ENCODE measurements at places on chromosomes 7 and 10. TPM values are rescaled to one million over a fixed set of nuclear protein-coding genes. Genes with fewer than 3 reads are reported as not detected.

DNA sequence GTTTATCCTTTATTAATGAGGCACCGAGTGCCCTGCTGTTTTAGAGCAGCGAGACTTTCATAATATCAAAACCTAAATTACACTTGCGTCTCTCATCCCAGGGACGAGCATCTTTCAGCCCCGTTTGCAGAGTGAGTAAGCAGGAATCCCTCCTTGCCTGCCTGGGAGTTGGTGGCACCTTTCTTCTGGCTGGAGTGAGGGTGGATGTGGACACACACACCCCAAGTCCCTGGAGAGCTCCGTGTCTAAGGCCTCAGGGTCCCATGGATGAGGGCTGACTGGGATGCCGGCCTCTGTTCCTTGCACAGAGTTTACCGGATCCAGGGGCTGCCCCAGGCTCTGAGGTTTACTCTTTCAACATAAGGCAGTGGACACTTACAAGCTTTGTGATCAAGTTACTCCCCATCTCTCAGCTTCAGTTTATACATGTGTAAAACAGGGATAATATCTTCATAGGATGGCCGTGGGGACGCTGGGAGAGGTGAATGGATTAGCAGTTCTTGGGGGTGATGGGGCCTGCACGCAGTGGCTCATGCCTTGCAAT is 24.5 kb downstream of the POLL start:
- DNase-seq = no peak

- no peak for DNase-seq
Observed at GRCh38 chr7:7385421-7385820, 150.3 kb downstream of the COL28A1 start.

DNA sequence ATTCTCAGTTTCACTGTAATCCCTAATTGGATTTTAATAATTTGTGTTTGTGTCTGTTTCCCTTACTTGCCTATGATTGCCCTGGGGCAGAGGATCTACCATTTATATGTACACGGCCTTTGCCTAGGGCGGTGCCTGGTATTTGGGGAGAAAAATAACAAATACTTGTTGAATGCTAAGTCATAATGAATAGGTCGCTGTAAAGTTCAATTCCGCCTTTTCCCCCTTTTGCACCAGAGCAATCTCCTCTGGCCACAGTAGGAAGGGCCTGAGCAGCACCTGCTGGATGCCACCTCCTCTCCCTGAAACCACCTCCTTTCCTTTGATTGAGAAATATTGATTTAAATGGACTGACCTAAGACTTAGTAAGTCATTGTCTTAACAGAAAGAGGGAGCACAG is 70.2 kb downstream of the RHOBTB1 start:
- peak; percentile 19 for DNase-seq

TMEM178B gene
- 4.4 TPM for polyA plus RNA-seq

UMAD1 gene
- 12.3 TPM for polyA plus RNA-seq

GRCh38 chr7:28173531-28173930 is 7.1 kb downstream of the JAZF1 start:
- DNase-seq = no peak

MLXIPL gene
- polyA plus RNA-seq = 10.6 TPM

DNA sequence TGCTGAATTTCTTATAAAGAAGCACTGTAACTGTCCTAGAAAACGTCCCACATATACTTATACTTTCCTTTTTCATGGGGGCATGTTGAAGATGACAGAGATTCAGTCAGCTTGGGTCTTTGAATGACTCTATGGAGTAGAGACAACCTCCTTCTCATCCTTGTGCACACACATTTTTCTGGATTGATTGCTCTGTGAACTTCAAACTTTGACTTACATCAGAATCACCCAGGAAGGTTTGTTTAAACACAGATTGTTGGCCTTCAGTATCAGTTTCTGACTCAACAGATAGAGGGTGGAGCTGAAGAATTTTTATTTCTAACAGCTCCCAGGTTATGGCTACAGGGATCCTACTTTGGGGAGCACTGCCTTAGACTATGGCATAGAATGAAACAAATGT is 97.6 kb upstream of the DGKB start:
- DNase-seq = no peak

LIPJ gene
- not detected for polyA plus RNA-seq

GRCh38 chr10:33293076-33293475 is 41.4 kb downstream of the NRP1 start:
- no peak for DNase-seq

GRCh38 chr7:23093111-23093510 is 12.5 kb upstream of the KLHL7 start:
- no peak for DNase-seq

GRCh38 chr10:47111329-47111862 is 188.6 kb upstream of the GDF10 start:
- peak; percentile 48 for DNase-seq

- DNase-seq = no peak
Observed at GRCh38 chr7:105133986-105134655, 120.1 kb downstream of the KMT2E start.

DNA sequence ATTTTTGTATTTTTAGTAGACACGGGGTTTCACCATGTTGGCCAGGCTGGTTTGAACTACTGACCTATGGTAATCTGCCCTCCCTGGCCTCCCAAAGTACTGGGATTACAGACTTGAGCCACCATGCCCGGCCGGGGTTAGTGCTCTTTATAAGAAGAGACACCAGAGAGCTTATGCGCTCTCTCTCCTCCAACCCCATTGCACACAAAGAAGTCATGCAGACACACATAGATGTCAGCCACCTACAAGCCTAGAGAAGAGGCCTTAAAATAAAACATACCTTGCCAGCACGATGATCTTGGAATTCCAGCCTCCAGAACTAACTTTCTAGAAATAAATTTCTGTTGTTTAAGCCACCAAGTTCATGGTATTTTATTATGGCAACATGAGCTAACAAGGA is 10.0 kb upstream of the FAM53B start:
- no peak for DNase-seq

GRCh38 chr10:43263551-43264343 is 3.1 kb downstream of the RASGEF1A start:
- peak; percentile 55 for DNase-seq

GRCh38 chr10:103676058-103676785 is 179.2 kb downstream of the SH3PXD2A start:
- DNase-seq = no peak

DNA sequence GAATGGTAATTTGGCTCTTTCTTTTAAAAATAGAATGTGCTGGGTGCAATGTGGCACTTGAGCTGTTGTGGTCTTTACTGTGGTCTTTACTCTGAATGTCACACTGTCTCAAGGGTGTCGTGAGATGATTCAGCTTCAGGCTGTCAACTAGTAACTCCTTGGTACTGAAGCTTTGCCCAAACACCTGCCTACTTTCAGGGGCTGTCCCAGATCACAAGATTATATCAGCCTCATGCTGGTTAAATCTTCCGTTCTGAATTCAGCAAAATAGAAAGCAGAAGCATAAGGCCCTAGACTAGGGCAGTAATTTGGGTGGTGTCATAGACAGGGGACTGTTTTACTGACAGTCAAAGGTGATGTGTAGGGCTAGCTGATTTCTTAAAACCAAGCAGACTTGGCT is 110.9 kb downstream of the BAMBI start:
- no peak for DNase-seq

GRCh38 chr7:111855161-111855841 is 293.0 kb upstream of the IMMP2L start:
- no peak for DNase-seq

TFPI2 gene
- polyA plus RNA-seq = 6.8 TPM

DNA sequence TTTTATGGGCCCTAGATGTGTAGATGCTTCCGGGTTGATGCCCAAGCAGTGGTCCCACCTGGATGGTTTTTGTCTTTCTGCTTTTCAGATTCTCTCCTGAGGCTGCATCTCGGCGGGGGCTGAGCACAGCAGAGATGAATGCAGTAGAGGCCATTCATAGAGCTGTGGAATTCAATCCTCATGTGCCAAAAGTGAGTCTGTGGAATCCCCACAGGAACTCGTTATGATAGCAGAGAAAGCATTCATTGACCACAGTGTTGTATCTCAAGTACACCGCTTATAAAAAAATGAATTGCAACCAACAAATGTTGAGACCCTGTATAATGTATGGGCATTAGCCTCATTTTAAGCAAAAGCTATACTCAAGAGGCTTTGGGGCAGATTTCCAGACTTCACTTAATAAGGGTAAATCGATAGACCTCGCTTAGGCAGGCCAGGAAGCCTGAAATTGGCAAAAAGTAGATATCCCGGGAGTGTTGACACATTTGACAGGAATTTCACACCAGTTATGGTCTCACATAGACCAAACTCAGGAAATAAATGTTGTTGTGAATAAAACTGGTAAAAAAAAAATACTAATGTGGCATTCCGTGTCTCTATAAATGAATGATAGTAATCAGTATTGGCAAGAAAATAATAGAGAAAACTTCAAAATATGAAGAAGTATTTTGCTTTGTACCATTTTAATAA is 132.0 kb downstream of the WNT2 start:
- DNase-seq = no peak

PTPRZ1 gene
- 112 TPM for polyA plus RNA-seq

DNA sequence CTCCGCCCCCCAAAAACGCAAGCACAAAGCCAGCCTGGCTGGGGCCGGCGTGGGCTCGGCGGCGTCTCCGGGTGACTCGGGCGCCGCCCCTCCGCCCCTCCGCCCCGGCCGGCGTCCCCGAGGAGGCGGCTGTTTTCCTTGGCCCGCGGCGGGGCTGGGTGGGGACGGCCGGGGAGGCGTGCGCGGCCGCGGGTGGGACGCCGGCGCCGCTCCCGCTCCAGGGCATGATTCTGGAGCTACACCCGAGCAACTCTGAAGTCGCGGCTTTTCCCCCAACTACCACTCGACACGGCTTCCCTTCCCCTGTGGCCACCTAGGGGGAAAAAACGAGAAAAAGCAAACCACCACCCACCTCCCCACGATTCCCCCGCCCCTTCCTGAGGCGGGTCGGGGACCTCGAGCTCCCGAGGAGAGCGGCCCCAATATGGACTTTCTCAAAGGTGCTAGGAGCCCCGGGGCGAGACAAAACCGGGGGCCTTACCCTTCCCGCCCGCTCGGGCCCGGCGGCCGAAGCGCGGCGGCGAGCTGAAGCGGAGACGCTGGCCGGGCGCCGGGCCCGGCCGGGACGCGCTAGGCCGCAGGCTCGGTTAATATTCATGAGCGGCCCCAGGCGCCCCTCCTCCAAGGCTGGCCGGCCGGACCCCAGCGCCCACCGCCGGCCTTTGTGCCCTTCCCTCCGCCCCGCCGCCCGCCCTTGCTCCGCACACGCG is 856 bp downstream of the ARHGAP21 start:
- no peak for DNase-seq

RTKN2 gene
- polyA plus RNA-seq = 5.1 TPM

NCF1 gene
- 0.73 TPM for polyA plus RNA-seq

GRCh38 chr7:140402178-140402835 is 1.6 kb upstream of the RAB19 start:
- no peak for DNase-seq

GRCh38 chr7:100065452-100066186 is 15.9 kb downstream of the ZNF3 start:
- no peak for DNase-seq

DNA sequence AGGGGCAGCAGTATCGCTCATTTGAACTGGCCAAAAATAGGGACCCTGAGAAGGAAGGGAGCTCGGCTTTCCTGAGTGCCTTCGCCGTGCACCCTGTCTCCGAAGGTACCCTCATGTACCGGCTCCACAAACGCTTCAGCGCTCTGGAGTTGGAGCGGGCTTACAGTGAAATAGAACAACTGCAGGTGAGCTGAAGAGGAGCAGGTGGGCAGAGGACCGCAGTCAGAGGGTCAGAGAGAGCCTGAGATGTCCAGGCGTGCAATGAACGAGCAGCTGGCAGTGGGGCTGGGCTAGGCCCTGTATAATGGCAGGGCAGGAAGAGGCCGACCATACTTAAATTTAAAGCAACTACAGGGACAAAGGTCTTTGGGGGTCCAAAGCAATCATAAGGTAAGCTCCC is 4.1 kb downstream of the CHPF2 start:
- DNase-seq = no peak

GRCh38 chr7:85090143-85090542 is 96.7 kb downstream of the SEMA3D start:
- DNase-seq = no peak

CTAGE6 gene
- 0.06 TPM for polyA plus RNA-seq

- DNase-seq = no peak
Observed at GRCh38 chr7:51640841-51641240, 324.2 kb upstream of the COBL start.

- no peak for DNase-seq
Observed at GRCh38 chr7:47967123-47967522, 12.3 kb downstream of the HUS1 start.

CPED1 gene
- 0.08 TPM for polyA plus RNA-seq

GRCh38 chr10:77392851-77393250 is 244.8 kb downstream of the KCNMA1 start:
- DNase-seq = no peak

VENTX gene
- polyA plus RNA-seq = 5.6 TPM

SPDYE1 gene
- not detected for polyA plus RNA-seq

DNA sequence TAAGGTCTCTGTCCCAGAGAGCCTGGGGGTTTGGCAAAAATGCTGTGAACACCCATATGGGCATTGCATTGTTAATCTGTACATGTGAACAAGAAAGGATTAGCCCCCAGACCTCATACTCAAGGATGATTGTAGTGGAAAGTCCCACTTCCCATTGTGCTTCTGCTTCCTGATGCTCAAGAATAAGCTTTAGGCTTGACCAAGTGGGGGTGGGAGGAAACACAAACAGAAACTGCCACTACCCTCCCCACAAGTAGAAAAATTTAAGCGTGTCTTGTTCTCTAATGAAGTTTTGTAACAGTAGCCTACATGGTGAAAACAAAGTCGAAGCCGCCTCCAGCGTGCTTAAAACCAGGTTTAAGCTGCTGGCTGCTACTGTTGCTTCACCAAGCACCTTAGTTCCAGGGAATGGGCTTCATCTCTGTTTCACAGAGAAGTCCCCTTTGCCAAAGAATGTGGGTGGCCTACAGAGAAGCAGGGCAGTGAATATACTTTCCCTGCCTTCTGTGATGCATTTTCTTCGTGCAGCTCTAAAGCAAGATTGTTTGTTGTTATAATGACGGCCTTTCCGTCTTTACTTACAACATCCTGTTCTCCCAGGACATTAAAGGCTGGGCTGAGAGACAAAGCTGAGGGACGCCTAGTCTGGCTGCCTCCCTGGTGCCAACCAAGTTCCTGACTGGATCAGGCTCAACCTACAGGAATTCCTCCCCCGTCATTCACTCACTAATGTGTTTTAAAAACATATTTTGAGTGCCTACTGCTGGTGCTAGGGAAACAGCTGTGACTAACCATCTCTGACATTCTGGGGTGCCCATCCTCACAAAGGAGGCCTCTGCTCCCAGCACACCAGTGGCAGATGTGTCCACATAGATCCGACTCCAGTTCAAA is 32.1 kb upstream of the CCSER2 start:
- no peak for DNase-seq

- no peak for DNase-seq
Observed at GRCh38 chr7:82211333-82211732, 232.2 kb downstream of the CACNA2D1 start.

PTTG1IP2 gene
- not detected for polyA plus RNA-seq

- no peak for DNase-seq
Observed at GRCh38 chr10:17954861-17955260, 3.1 kb downstream of the SLC39A12 start.

DNA sequence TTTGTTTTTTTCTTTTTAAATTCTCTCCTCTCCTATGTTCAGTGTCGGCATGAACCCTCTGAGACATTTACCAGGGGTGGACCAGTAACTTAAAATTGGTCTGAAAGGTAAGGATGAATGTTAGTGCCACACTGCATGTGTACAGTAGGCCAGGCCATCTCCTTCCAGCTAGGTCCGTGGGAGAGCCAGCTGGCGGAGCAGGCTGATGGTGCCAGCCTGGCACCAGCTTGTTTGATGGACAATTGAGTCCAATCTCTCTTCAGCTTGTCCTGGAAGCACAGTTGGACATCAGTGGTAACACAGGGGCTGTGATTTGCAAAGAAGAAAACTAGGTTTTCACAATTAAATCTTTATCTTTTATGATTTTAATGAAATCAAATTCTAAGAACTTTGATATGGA is 136.5 kb downstream of the CNNM2 start:
- no peak for DNase-seq

TRIM73 gene
- polyA plus RNA-seq = 0.64 TPM

CBLL1 gene
- 27.0 TPM for polyA plus RNA-seq

Data from H1 (cell line).